ENCODE measurements at places on chromosomes 16 and 17.

- no peak for DNase-seq
These were observed 42.5 kb downstream of the KCNJ12 start for GRCh38 chr17:21418446-21419298.

DNA sequence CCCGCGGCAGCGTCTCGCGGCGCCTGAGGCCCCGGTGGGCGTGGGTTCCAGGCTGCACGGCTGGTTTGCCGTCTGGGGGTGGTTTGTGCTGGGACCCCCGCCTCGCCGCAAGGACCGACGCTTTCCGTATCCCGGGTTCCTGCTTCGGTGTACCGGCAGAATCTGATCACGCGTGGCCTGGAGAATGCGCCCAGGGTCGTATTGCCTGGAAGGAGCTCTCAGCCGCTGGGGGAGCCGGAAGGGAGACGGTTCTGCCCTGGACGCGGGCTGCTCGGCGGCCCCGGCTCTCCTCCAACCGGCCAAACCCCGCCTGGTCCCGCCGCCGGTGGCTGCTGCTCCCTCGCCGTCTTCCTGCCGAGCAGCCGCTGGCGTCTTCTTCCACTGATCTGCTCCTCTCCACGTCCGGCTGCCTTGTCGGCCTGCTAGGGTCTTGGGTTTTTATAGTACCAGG lies 39.8 kb downstream of the ZNF778 start:
- DNase-seq: no peak

- no peak for DNase-seq
These were observed 2.7 kb downstream of the ZFPM1 start for GRCh38 chr16:88455610-88456355.

DNA sequence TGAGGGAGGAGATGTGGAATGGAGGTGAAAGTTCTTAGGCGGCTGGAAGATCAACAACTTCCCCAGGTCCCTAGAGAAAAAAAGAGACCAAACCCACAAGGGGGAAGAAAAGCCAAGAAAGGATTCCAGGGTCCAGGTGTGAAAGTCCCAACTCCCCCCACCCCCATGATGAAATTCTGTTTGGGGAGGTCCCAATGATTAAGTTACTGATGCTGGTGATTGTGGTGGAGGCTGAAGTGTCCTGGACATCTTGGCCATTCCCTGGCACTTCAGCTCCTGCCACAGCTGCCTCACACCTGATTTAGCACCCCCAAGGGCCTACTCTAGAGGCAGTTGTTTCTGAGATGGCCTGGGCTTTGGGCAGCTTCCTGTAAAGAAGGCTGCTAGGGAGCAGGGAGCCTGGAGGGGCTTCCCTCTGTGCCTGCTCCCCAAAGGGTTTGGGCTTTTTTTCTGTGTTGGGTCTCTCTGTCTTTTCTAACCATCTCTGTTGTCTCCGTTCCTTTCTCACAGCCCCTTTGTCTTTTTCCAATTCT lies 13.1 kb downstream of the HOXB4 start:
- no peak for DNase-seq

DNA sequence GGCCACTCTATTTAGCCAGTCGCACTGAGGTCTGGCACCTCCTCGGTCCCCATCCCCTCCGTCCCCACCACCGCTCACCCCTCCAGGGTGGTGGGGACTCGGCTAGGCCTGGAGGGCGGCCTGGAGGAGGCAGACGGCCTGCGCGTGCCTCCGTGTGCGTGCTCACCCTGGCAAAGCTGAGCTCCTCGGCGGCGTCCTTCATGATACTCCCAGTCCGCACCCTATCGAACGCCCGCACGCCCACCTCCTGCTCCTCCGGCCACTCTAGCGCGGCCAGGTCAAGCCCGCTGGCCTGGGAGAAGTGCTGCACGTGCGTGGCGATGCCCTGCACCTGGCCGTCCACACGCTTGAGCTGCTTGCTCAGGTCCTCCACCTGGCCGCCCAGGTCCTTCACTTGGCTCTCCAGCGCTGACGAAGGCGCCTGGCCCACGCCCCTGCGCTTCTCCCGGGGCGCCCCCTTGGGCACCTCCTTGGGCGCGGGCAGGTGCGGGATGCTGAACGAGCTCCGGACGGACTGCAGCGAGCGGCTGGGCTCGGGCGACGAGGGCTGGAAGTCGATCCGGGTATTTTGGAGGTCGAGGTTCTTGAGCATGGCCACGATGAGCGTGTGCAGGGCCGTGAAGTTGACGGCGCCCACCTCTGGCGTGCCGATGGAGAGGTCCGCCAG lies 644 bp downstream of the QRICH2 start:
- DNase-seq: no peak

DNA sequence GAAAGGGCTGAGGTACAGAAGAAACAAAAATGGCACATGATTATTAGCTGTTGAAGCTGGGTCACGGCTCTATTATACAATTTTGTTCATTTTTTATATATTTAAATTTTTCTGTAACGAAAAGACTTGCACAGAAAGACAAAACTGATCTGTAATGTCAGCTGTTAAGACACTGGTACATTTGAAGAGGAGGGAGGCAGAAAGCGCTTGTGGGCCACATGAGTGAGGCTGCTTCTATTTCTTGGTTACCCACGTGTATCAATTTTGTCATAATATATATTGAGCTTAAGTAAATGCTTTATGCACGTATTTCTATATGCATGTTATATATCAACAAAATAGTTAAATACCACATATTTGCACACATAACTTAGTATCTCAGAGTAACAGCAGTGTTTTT lies 151.8 kb upstream of the KCNJ18 start:
- DNase-seq: no peak

DNA sequence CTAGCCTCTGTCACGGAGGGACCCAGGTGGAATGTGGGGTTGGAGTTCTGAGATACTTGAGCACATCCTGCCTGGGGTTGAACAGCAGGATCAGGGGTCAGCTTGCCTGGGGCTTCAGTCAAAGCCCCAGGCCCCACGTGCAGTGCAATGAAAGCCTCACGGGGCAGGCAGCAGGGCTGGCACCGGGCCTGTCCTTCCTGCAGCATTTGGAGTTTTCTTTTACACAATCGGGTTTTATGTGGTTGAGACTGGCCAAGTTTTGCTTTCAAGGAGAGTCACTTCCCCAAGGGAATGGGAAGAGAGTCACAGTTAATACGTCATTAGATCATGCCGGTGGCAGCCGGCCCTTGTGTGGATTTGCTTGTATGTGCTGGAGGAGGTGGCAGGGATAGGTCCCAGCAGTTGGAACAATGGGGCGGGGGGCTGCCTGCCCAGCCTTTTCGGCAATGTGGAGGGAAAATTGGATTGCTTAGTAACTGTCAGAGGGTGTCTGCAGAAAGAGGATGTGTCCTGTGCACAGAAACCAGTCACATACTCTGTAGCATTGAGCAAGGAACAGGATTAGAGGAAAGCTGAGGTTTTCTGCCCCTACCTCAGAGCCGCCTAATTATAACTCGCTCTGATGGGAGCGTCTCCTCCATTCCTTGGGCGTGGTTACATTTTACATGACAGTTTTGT lies 4.5 kb downstream of the RMI2 start:
- no peak for DNase-seq
